GM23248 (cell line): ENCODE measurements at places on chromosomes 3 and 15. TPM values are rescaled to one million over a fixed set of nuclear protein-coding genes. Genes with fewer than 3 reads are reported as not detected.

DNA sequence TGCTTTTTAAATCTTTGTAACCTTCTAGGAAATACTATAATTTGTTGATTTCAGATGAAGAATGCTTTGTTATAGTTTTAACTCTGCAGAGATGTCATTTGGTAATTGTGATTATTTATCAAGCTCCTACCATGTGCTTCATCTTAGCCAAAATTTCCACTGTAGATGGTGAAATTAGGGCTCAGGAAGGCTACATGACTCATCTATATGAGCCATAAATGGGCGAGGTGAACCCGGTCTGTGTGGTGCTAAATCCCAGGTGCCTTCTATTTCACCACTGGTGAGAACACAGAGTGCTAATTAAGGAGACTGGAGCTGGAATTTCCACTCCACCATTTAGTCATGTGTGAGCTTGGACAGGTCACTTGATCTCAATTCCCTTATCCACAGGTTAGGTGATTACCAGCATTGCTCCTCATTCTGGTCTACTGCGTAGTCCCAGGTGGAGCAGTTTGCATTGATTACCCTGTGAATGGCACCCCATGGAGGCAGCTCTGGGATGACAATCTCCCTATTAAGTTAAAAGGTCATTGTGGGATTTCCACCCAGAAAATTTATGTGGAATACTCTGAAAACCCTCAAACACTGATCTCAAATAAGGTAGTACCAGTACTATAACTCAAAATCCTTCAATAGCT, 2.8 kb upstream of the CCR3 start:
- peaks cover 31% of the 10 kb centered on the region for H3K27me3 ChIP-seq
- H3K36me3 ChIP-seq: no peaks in the 10 kb centered on the region
- no peaks in the 10 kb centered on the region for H3K4me1 ChIP-seq
- no peak overlapping the region for H3K4me3 ChIP-seq

Gene TOP2B
- polyA plus RNA-seq: 29.7 and 36.7 TPM in 2 replicates

Gene CIAO2A
- polyA plus RNA-seq: 93.2 and 93.8 TPM in 2 replicates

Gene STRIT1
- not detected in 2 replicates for polyA plus RNA-seq

Gene GOLGA8H
- polyA plus RNA-seq: not detected in 2 replicates

Gene TMEM207
- not detected in 2 replicates for polyA plus RNA-seq

- H3K27me3 ChIP-seq: no peaks in the 10 kb centered on the region
- H3K27ac ChIP-seq: peak overlapping the region; percentile 83
- H3K4me3 ChIP-seq: peak overlapping the region; percentile 70
- no peaks in the 10 kb centered on the region for H3K36me3 ChIP-seq
These were observed 28.0 kb downstream of the ARHGAP31 start for GRCh38 chr3:119322021-119322834.

DNA sequence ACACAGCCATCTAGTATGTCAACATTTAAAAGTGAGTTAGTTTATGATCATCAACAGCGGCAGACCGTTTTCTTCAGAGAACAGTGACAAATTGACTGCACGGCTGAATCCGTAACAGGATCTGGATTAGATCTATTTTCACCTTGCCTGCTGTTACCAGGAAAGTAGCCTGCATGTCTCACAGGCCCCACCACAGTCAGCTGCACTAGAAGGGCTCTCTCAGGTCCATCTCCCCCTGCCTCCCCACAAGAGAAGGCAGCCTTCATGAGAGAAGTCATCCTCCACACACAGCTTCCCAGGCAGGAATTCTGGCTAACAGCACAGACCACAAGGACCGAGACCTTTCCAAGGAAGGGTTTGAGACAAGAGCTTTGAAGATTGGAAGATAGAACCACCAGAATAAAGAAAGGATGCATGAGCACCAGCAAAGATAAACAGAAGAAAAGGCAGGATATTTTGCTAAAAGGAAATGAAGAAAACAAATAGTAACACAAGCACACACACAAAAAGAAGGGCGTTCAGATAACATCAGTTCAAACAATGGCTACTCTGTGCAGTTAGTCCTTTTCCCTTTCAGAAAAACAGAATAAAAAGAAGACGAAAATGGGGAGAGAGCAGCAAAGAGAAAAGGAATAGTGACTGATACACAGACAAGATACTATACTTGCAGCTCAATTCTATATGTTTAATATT, 127.5 kb downstream of the SNRK start:
- DNase-seq: no peak
- H3K36me3 ChIP-seq: 0 out of 2 replicates have a peak, but pooled peaks cover 7% of the 10 kb centered on the region
- no peak overlapping the region for H3K4me3 ChIP-seq
- no peak overlapping the region for H3K27ac ChIP-seq

- H3K36me3 ChIP-seq: no peaks in the 10 kb centered on the region
- peaks cover 20% of the 10 kb centered on the region for H3K4me1 ChIP-seq
- no peak overlapping the region for H3K4me3 ChIP-seq
- DNase-seq: peak; percentile 78
- H3K27me3 ChIP-seq: no peaks in the 10 kb centered on the region
- H3K27ac ChIP-seq: peak overlapping the region; percentile 70
These were observed 26.6 kb downstream of the ILDR1 start for GRCh38 chr3:121995161-121996137.

Gene DNAH1
- 0.81 and 0.89 TPM in 2 replicates for polyA plus RNA-seq

Gene CFAP91
- polyA plus RNA-seq: not detected in 2 replicates

GRCh38 chr15:66603301-66604179, 37.7 kb upstream of the LCTL start:
- H3K4me1 ChIP-seq: no peaks in the 10 kb centered on the region
- no peak overlapping the region for H3K27ac ChIP-seq
- peak; percentile 79 for DNase-seq
- H3K4me3 ChIP-seq: no peak overlapping the region

DNA sequence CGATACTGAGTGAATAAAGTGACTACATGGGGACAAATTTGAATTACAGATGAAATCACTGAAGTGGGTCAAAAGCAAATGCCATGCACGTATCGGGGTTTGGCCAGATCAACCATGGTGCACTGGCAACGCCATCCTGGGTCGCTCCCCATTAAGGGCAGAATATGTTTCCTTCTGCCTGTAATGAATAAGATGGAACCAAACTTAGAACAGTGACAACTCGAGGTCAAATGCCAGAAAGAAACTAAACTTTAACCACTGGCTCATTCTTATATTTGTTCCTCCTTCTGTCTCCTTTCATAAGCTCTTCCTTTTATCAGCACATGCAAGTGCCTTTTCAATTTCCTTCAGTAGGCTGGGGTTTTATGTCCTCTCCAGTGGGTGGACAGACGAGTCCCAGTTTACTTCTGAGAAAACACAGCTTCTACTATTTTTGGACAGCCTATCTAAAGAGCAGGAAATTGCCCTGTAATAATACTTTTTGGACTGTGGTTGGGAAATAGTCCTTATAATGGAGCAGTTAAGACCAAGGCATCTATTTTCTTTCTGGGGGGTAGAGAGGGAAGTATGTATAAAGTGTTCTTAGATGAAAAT, 61.4 kb downstream of the WHAMM start:
- no peak for DNase-seq
- H3K4me3 ChIP-seq: no peak overlapping the region
- peaks cover 10% of the 10 kb centered on the region for H3K4me1 ChIP-seq
- H3K36me3 ChIP-seq: no peaks in the 10 kb centered on the region

GRCh38 chr3:21920421-21920861, 169.4 kb upstream of the ZNF385D start:
- peak overlapping the region; percentile 37 for H3K27ac ChIP-seq
- H3K4me1 ChIP-seq: peaks cover 24% of the 10 kb centered on the region
- no peak overlapping the region for H3K4me3 ChIP-seq
- no peaks in the 10 kb centered on the region for H3K27me3 ChIP-seq
- H3K36me3 ChIP-seq: no peaks in the 10 kb centered on the region
- peak; percentile 88 for DNase-seq

GRCh38 chr15:80581976-80582375, 113.1 kb upstream of the ABHD17C start:
- H3K36me3 ChIP-seq: peaks cover 3% of the 10 kb centered on the region
- DNase-seq: peak; percentile 54
- H3K27me3 ChIP-seq: no peaks in the 10 kb centered on the region
- H3K27ac ChIP-seq: peak overlapping the region; percentile 27

Gene MST1R
- 0.35 TPM in 1 of 2 replicates, not detected in the other for polyA plus RNA-seq

DNA sequence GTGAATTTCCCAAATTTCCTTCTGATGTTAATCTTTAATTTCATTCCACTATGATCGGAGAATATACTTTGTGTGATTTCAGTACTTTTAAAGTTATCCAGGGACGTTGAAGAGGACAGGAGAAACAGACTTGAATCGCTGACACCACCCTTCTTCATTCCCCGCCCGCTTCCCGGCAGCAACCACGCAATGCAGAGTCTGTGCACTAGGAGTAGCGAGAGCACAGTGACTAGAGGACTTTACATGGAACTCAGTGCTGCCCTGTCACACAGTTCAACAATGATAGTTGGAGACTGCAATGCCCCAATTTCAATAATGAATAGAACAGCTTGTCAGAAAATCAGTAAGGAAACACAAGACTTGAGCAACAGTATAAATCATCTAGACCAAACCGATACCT, 73.9 kb downstream of the RNF13 start:
- no peaks in the 10 kb centered on the region for H3K27me3 ChIP-seq
- no peaks in the 10 kb centered on the region; the same call in 1 of the 2 replicates for H3K36me3 ChIP-seq
- H3K27ac ChIP-seq: no peak overlapping the region
- no peak overlapping the region for H3K4me3 ChIP-seq
- H3K4me1 ChIP-seq: no peaks in the 10 kb centered on the region

DNA sequence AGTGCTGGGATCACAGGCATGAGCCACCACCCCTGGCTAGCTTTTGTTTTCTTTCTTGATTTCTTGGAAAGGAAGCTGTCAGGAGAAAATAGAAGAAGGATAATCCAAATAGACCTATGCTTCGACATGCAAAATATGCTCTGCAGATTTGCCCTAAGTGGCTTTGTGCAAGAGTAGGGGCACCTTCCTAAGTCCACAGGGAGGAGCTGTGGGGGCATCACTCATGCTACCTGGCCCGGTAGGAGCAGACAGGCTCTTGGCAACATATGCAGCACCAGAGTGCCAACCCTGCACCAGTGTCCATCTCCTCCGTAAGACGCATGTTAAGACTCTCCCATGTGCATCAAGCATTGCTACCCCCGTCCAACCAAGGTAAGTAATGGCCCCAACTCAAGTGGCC, 190.7 kb upstream of the UBE2E1 start:
- DNase-seq: no peak
- no peaks in the 10 kb centered on the region for H3K4me1 ChIP-seq
- no peaks in the 10 kb centered on the region for H3K36me3 ChIP-seq
- H3K4me3 ChIP-seq: no peak overlapping the region

DNA sequence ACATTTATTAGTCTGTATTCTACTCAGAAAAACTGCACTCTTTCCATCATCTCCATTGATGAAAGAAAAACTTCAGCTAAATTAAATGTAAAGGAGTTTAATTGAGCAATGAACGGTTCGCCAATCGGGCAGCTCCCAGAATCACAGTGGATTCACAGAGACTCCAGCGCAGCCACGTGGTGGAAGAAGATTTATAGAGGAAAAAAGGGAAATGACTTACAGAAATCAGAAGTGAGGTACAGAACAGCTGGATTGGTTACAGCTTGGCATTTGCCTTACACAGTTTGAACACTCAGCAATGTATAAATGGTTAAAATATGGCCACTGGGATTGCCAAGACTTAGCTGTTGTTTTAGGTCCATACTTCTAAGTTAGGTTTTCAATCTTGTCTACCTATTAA, 2.8 kb upstream of the SUCLG2 start:
- H3K27me3 ChIP-seq: no peaks in the 10 kb centered on the region
- no peak for DNase-seq
- H3K4me3 ChIP-seq: no peak overlapping the region
- peaks cover 11% of the 10 kb centered on the region for H3K4me1 ChIP-seq
- H3K36me3 ChIP-seq: no peaks in the 10 kb centered on the region

Gene HRG
- not detected in 2 replicates for polyA plus RNA-seq

DNA sequence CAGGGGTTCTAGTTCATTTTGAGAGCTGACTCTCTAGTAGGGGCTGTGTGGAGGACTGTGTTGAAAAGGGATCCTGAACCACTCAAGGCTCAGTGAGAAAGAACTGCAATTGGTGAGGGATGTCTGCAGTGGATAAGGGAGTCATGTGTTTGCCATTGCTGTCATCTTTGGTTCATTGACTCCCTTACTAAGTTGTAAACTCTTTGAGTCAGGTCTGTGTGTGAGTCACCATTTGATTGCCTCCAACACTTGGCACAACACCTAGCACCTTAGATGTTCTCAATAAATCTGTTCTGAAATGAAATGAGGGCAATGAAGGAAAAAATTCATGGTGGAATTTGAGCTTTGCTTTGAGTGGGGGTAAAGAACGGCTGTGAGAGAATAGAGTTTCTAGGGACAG, 51.7 kb downstream of the PLS1 start:
- H3K4me3 ChIP-seq: no peak overlapping the region
- H3K4me1 ChIP-seq: peaks cover 9% of the 10 kb centered on the region; the same call in 1 of the 2 replicates
- no peak overlapping the region for H3K27ac ChIP-seq
- peak; percentile 41 for DNase-seq
- no peaks in the 10 kb centered on the region for H3K36me3 ChIP-seq

Gene UPK1B
- polyA plus RNA-seq: not detected in 2 replicates

DNA sequence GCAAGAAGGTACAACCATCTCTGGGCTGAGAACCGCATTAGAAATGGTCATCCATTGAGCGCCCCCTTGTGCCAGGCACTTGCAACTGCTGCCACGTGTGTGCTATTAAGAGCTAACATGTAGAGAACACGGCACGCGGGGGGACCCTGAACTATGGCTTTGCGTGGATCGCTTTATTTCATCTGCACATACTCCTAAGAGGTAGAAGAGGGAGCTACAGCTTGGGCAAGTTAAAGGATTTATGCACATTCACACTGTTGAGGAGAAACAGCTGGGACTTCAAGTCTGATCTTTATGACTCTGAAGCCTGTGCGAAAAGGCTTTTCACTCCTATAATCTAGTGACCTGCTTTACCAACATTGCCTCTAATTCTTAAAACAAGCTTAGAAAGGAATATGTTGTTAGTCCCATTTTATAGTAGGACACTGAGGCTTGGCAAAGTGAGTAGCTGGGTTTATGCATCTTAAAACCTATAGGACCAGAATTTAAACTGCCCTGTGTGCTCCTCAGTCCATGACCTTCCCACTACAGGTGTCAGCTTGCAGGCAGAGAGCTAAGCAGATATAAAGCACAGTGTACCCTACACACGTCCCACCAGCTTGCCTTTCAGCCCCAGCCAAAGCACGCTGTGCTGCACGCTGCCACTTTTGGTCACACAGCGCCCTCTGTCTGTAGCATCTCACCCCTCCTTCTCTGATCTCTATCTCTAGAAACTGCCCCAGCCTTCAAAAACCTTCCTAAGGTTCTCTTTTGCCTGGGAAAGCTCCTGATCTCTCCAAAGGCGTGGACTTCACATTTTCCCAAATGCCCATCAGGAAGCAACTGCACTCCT, 57.8 kb downstream of the STARD5 start:
- H3K4me3 ChIP-seq: peak overlapping the region; percentile 59
- H3K27me3 ChIP-seq: no peaks in the 10 kb centered on the region

Gene FGF12
- not detected in 2 replicates for polyA plus RNA-seq

GRCh38 chr15:51341366-51342226, at the start of gene GLDN:
Gene GLDN (plus strand): TSS chr15:51341655. CDS start chr15:51341685, 30 bp downstream.
- H3K27me3 ChIP-seq: no peaks in the 10 kb centered on the region
- no peaks in the 10 kb centered on the region for H3K36me3 ChIP-seq
